Umbilical cord (tissue), 2 donors: ENCODE measurements at places on chromosomes 6 and 20. TPM values are rescaled to one million over a fixed set of nuclear protein-coding genes. Genes with fewer than 3 reads are reported as not detected.

RAMACL gene
- 13.2 TPM for total RNA-seq

SOX4 gene
- total RNA-seq = 48.2 TPM

RBM24 gene
- 25.0 TPM for total RNA-seq

PLA2G7 gene
- 0.48 TPM for total RNA-seq

BLCAP gene
- 39.2 TPM for total RNA-seq

APOM gene
- total RNA-seq = not detected

TMEM217 gene
- total RNA-seq = 3.4 TPM

EFHC1 gene
- 44.1 TPM for total RNA-seq

ZBTB46 gene
- 1.7 TPM for total RNA-seq

LTB gene
- total RNA-seq = 0.96 TPM
